ENCODE measurements at places on chromosomes 7 and 10.

DNA sequence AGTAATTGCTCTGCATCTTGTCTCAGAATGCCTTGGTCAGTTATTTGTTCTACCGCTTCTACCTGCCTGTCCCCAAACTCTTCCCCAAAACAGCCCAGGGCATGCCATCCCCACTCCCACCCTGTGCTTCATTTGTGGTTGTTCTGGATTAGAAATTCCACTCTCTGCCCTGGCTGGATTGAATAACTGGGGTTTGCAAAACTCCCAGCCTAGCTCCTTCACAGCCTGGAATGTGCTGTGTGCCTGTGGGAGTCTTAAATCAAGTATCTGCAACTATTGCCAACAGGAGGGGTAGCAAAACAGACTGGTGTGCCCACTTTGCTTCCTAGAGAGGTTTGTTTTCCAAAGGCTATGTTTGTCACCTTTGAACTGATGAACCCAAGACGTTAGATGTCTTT, 24.2 kb downstream of the TSPAN15 start:
- DNase-seq = no peak

DNA sequence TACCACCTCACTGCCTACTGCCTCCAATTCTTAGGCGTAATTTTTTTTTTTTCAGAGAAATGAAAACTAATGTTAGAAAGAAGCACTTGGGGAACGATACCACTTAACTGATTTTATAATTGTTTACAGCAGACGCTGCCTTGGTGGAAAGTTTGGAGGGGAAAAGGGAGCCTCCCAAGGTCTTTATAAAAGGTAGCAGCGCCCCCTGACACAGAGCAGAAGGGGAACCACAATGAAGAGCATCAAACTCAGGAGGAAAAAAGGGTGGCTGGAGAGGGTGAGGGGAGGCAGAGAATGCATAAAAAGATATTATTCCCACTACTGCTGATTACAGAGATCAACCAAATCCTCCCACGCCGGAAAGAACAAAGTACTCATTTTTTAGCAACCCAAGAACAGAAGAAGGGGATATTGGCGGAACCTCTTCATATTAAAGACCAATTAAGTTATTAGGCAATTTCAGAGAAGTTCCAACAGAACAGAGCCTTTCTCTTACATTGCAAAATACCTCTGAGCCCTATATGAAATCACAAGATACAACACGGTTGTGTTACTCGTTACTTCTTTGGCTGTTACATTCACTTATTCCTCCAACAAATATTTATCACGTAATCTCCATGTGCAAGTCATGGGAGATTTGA, 135.8 kb downstream of the TEX36 start:
- DNase-seq = no peak

DNA sequence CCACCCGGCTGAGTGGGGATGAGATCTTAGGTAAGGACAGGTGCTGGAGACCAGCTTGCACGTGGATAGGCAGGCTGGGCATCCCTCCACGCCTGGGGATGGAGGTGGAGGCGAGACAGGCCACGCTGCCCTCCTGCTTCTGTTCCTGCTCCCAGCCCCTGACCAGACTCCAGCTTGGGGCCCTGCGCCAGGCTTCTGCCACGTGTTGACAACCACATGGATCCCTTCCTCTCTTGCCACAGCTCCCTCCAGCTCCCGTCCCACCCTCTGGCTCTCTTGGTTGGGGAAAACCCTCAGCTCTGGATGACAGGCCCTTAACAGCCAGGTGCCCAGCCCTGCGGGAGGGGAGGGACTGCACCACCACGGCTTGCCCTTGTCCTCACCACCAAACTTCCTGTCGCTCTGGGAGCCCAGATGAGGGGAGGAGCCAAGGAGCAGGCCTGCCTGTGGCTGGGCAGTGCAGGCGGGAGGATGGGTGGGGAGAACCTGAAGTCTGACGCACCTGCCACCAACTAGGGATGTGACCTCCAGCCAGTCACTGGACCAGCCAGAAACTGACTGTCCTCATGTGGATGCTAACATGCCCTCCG, 36.0 kb downstream of the KCNH2 start:
- DNase-seq = no peak

- DNase-seq = no peak
These were observed 49.9 kb upstream of the NKX6-2 start for GRCh38 chr10:132835848-132836233.

DNA sequence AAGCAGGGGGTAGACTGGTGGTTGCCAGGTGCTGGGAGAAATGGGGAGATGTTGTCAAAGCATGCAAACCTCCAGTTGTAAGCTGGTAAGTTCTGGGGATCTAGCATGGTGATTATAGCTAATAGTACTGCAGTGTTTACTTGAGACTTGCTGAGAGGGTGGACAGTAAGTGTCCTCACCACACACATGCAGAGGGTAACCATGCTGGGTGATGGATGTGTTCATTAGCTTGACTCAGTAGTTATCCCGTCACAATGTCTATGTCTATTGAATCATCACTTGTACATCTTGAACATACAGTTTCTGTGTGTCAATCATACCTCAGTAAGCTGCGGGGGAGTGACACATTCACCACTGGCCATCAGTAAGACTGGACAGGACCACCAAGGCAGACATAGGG, 42.1 kb downstream of the GSDME start:
- no peak for DNase-seq

DNA sequence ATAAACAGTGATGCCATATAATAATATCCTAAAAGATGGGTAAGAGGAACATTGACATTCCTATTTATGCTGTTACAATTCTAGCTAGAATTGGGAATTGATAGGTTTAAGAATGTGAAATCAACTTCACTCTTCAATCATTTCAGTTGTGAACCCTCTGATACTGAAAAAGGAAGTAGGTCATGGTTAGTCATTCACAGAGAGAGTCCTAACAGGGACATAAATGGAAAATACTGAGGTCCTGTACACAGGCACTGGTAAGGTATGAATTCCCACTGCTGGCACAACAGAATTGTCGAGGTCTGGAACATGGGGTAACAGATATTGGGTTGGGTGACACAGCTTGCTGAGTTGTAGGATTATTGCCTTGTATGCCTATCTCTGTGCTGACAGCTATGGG, 289.4 kb upstream of the LRRN3 start:
- no peak for DNase-seq

- DNase-seq = no peak
These were observed 13.4 kb downstream of the BUD31 start for GRCh38 chr7:99422186-99422585.

DNA sequence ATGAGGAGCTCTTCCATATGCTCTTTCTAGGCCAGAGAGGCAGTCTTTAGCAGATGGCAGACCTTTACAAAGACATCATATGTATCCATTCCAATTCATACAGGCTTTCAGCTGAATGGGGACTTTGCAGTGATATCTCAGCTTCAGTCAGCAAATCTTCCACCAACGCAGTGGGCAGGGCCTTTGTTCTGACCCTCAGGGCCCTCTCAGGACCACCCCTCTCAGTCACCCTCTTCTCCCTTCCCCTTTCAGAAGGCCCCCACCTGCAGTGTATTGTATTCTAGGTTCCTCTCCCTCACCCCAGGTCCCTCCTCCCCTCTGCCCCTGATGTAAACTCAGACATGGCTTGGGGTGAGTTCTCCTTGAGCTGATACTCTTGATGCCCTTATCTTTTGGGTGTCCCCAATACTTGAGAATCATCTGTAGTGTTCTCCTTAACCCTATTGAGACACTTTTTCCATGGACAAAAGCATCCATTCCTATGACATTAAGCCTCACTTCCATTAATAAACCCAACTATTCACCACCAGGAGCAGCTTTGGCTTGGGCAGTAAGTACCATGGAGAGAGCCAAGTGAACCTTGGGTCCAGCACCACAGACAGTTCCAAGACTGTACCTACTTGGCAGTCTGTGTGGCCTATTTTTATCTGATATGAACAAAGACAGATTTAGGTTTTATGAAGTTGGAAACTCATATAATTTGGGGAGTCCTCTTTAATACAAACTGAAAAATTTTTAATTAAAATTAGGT, 62.7 kb downstream of the ADCYAP1R1 start:
- DNase-seq = peak; percentile 56

- peak; percentile 23 for DNase-seq
These were observed at the start of gene COL26A1 for GRCh38 chr7:101362334-101363195. Gene COL26A1 (plus strand): TSS chr7:101362875. CDS start chr7:101363033, 158 bp downstream.
